ENCODE measurements at places on chromosomes 1 and 21. TPM values are rescaled to one million over a fixed set of nuclear protein-coding genes. Genes with fewer than 3 reads are reported as not detected.

DNA sequence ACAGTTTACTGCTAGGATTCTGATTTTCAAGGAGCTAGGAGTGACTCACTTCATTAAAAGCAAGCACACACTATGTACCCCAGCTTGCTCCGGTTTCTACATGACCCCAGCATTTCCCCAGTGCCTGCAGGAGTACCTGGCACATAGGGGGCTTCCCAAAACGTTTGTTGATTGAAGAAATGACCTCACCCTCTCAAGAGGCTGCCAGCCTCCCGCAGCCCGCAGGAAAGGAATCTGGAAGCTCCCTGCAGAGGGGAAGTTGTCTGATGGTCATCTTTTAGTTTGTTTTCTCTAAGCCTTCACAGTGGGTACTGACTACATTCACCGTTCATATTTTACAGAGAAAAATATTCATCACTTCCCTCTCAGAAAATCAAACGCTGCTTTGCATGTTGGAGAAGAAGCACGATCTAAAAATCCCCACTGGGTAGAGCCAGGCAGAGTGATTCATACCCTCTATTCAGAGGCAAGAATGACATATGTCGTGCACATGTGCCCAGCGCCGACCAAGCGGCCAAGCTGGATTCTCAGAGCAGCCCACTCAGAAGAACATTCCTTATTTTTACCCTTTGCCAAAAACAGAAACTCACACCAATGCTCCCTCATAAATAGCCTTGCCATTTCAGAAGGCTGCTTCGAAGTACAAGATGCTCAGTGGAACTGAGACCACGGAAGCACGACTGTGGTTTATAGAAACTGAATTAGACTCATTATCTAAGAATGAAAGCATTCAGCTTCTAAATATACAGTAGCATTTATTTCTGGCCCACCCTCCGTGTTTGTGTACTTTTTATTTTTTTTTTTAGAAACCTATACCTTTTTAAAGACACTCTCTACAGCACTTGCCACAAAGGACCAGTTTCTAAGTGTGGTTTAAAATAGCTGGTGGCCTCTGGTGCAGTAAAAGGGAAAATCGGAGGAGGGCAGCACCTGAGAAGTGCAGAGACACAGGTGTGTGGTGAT lies 143.2 kb downstream of the MIS18A start:
- peaks cover 42% of the 10 kb centered on the region for H3K4me1 ChIP-seq
- no peak overlapping the region for H3K27ac ChIP-seq
- H3K4me3 ChIP-seq: no peak overlapping the region
- no peak for DNase-seq

DNA sequence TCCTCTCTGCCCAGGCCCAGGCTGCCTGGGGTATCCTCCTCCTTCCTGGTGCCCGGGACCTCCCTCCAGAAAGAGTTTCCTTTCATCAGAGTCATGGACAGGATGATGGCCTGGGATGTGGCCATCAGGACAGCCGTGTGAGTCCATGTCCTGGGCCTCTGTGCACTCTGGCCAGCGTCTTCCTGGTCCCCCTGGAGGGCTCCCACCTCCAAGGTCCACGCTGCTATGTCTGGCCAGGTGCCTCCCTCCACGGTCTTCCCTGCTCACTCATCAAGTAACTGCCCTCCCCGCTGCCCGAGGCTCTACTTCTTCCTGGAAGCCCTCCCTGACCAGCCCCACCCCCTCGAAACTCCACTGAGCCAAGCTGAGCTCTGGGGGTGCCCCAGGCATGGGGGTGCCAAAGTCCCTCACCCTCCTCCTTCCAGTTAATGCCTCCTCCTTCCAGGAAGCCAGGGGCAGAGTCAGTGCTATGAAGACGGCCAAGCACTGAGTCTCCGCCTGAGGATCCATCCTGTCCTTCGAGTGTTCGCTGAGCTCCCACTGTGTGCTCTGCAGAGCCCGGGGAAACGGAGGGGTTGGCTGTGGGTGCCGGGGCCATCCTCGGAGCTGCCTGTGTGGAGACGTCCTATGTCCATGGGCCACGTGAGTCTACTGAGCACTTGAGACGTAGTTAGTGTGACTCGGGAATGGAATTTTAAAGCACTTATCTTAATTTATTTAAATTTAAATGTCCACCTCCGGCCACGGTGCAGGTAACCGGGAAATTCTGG lies 28.5 kb upstream of the TTC34 start:
- H3K27me3 ChIP-seq: no peaks in the 10 kb centered on the region
- H3K4me3 ChIP-seq: no peak overlapping the region
- H3K4me1 ChIP-seq: no peaks in the 10 kb centered on the region
- DNase-seq: no peak
- H3K27ac ChIP-seq: no peak overlapping the region

The PAX7 gene
- total RNA-seq: not detected

GRCh38 chr1:14522926-14523241 lies 75.6 kb upstream of the KAZN start:
- no peak overlapping the region for H3K4me3 ChIP-seq
- H3K36me3 ChIP-seq: no peaks in the 10 kb centered on the region
- H3K27me3 ChIP-seq: no peaks in the 10 kb centered on the region
- DNase-seq: no peak
- peak overlapping the region; percentile 60 for H3K27ac ChIP-seq
- H3K4me1 ChIP-seq: peaks cover 15% of the 10 kb centered on the region

GRCh38 chr1:115665319-115666096 lies 23.7 kb downstream of the VANGL1 start:
- H3K36me3 ChIP-seq: peaks cover 79% of the 10 kb centered on the region
- H3K4me1 ChIP-seq: peaks cover 56% of the 10 kb centered on the region
- no peak overlapping the region for H3K4me3 ChIP-seq

GRCh38 chr21:33015756-33016155 lies 10.0 kb upstream of the OLIG2 start:
- H3K27ac ChIP-seq: no peak overlapping the region
- peaks cover 10% of the 10 kb centered on the region for H3K4me1 ChIP-seq
- no peak for DNase-seq
- no peaks in the 10 kb centered on the region for H3K36me3 ChIP-seq
- H3K27me3 ChIP-seq: peaks cover 15% of the 10 kb centered on the region
- no peak overlapping the region for H3K4me3 ChIP-seq

Data from esophagus squamous epithelium (tissue), 5 donors.